ENCODE measurements at places on chromosomes 3 and 15.

GRCh38 chr15:63503739-63504246 lies 600 bp upstream of the USP3 start:
- DNase-seq: peak; percentile 79

DNA sequence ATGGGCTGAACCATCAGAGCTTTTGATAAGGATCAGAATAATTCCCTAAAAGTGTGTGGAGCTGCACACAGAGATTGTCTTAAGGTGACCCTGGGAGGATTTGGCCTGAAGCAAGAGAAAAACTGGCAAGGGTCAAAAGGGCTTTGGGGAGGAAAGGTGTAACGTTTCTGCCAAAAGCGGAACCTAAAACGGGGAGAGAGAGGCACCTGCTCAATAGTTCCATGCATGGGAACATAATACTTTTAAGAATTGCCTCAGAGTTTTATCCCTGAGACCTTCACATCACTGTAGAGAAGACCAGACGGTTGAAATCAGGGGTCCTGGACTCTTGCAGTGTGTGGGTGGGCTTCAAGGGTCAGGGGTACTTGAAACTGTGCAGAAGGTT lies 5.9 kb downstream of the ZNF710 start:
- DNase-seq: no peak

- no peak for DNase-seq
These were observed 52.1 kb downstream of the VGLL4 start for GRCh38 chr3:11591391-11592282.

- no peak for DNase-seq
These were observed 15.8 kb downstream of the CSPG4 start for GRCh38 chr15:75696854-75697259.

DNA sequence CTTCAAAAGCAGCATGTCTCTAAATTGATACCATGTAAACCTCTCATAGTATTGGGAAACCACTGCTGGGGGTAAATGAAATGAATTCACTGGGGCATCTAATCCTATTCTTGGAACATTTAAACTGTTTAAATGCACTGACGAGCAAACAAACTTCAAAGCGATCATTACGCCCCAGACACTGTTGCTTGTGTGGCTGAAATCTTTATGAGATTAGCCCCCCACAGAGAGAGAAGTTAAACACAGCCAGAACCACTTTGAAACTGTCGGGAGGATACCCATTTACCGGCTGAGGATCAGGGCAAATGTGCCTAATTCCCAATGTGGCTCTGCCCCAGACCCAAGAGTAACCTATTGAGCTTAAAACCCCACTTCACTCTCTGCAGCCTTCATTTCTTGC lies 308.4 kb upstream of the CDIN1 start:
- DNase-seq: no peak

GRCh38 chr3:152301745-152302181 lies 33.0 kb downstream of the MBNL1 start:
- DNase-seq: no peak

DNA sequence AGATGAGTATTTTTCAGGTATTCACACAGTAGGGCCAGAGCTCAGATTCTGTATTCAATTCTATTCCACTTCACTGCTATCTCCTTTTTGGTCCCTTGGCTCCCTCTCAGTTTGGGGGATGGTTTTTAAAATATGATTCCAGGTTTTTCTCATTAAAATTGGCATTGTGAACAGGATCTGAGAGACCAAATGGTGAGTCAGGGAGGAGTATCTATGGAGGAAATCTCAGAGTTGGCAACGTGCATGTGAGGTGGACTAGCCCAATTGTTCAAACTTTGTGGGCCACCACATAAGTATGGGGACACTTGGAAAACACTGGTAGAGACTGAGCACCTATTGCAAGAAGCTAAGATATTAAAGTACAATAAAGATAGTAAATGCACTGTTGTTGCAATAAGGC lies 53.9 kb upstream of the TTC14 start:
- DNase-seq: no peak

DNA sequence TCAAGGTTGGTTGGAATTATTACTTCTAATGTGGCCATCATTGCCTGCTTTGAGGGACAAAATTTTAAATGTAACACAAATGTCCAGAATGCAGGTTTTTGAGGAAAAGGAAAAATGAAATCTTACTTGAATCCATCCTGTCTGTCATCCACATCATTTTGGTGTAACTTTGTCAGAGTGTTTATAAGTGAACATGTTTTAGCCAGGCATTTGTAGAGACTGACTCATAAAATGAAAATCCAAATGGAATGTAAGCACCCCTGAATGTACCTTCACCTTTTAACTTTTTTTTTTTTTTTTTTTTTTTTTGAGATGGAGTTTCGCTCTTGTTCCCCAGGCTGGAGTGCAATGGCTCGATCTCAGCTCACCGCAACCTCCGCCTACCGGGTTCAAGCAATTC lies 141.8 kb upstream of the BNIP2 start:
- no peak for DNase-seq

Measured in activated CD4-positive, alpha-beta T cell treated with anti-CD3 and anti-CD28 coated beads for 24 hours (primary cell).